ENCODE measurements at places on chromosomes 4 and X. TPM values are rescaled to one million over a fixed set of nuclear protein-coding genes. Genes with fewer than 3 reads are reported as not detected.

GRCh38 chr4:7103607-7104365 lies 35.9 kb upstream of the GRPEL1 start:
- peak overlapping the region; percentile 37 for H3K4me3 ChIP-seq
- H3K36me3 ChIP-seq, result no peaks in the 10 kb centered on the region
- peak; percentile 89 for DNase-seq

DNA sequence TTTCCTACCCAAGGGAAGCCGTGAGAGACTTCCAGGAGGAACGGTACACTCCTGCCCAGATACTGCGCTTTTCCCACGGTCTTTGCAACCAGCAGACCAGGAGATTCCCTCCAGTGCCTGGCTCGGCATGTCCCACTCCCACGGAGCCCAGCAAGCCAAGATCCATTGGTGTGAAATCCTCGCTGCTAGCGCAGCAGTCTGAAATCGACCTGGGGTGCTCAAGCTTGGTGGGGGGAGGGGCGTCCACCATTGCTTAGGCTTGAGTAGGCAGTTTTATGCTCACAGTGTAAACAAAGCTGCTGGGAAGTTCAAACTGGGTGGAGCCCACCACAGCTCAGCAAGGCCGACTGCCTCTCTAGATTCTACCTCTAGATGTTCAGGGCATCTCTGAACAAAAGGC lies 284.8 kb upstream of the FGF13 start:
- no peaks in the 10 kb centered on the region for H3K27me3 ChIP-seq
- H3K27ac ChIP-seq, result no peak overlapping the region
- H3K36me3 ChIP-seq, result no peaks in the 10 kb centered on the region
- H3K4me1 ChIP-seq, result no peaks in the 10 kb centered on the region
- no peak for DNase-seq

- H3K4me3 ChIP-seq, result no peak overlapping the region
- H3K36me3 ChIP-seq, result no peaks in the 10 kb centered on the region
- no peak for DNase-seq
- no peaks in the 10 kb centered on the region for H3K27me3 ChIP-seq
These were observed 258.3 kb upstream of the GABRA2 start for GRCh38 chr4:46648088-46648744.

The MAOA gene
- total RNA-seq, result 8.9 TPM

DNA sequence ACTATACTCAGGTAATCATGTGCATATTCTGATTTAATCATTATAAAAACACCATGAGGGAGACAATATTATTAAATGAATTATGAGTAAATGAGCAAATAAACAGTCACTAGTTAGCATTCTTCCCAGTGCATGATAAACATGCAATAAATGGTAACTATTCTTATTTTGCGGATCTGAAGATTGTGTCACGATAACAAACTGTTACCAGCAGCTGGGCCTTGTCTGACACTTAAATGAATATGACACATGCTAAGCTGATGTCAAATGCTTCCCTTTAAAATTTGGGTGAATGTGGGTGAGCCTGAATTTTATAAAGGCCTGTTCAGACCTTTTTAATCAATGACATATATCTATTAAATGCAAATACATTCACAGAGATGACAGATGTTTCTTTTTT lies 68.2 kb upstream of the KIT start:
- H3K4me3 ChIP-seq, result no peak overlapping the region
- H3K27ac ChIP-seq, result no peak overlapping the region
- H3K27me3 ChIP-seq, result no peaks in the 10 kb centered on the region
- no peaks in the 10 kb centered on the region for H3K36me3 ChIP-seq
- DNase-seq, result no peak
- H3K4me1 ChIP-seq, result no peaks in the 10 kb centered on the region

GRCh38 chr4:24769571-24769970 lies 25.8 kb upstream of the SOD3 start:
- H3K4me1 ChIP-seq, result no peaks in the 10 kb centered on the region
- no peaks in the 10 kb centered on the region for H3K36me3 ChIP-seq
- H3K4me3 ChIP-seq, result no peak overlapping the region
- no peaks in the 10 kb centered on the region for H3K27me3 ChIP-seq
- no peak overlapping the region for H3K27ac ChIP-seq

DNA sequence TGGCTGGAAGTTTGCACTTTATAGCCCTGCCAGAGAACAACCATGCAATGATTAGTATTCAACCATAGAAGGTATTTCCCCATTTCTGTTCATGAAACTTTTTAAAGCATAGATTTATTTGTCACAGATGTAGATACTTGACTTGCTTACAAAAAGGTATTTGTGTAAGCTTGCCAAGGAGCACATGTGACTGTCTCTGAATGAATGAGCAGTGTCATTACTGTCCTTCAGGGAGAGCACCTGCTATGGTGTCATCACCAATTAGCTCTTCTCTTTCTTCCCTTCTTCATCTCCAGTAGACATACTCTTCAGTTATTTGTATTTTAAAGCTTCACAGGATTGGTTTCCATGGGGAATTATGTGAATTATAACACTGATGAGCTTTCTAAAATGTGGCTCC lies 1064.7 kb upstream of the GRIA3 start:
- no peak overlapping the region for H3K4me3 ChIP-seq
- H3K36me3 ChIP-seq, result no peaks in the 10 kb centered on the region
- no peak for DNase-seq
- H3K4me1 ChIP-seq, result no peaks in the 10 kb centered on the region

GRCh38 chr4:94551643-94552564 lies 100.2 kb downstream of the PDLIM5 start:
- H3K27ac ChIP-seq, result no peak overlapping the region
- H3K4me3 ChIP-seq, result no peak overlapping the region
- no peaks in the 10 kb centered on the region for H3K36me3 ChIP-seq
- DNase-seq, result no peak
- no peaks in the 10 kb centered on the region for H3K27me3 ChIP-seq

GRCh38 chrX:13250826-13251580 lies 68.8 kb downstream of the ATXN3L start:
- H3K27ac ChIP-seq, result no peak overlapping the region
- no peak for DNase-seq
- H3K27me3 ChIP-seq, result no peaks in the 10 kb centered on the region
- H3K4me3 ChIP-seq, result no peak overlapping the region

DNA sequence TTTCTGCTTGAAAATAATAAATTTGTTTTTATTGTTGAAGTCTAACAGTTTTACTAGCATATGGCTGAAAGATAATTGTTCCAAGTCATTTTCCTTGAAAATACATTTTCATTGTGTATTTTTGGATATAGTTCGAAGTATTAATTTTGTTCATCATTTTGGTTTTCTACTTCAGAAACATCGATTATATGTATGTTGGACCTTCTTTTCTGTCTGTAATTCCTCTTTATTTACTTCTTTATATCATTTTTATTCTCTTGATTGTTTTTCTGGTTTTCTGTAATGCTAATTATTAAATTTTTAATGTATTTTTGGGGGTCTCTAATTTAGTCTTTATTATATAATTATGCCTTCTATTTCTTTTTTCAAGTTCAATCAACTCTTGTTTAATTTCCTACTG lies 407.1 kb upstream of the FRG1 start:
- H3K27ac ChIP-seq, result no peak overlapping the region
- no peaks in the 10 kb centered on the region for H3K36me3 ChIP-seq
- H3K4me3 ChIP-seq, result no peak overlapping the region
- DNase-seq, result no peak
- H3K27me3 ChIP-seq, result no peaks in the 10 kb centered on the region

DNA sequence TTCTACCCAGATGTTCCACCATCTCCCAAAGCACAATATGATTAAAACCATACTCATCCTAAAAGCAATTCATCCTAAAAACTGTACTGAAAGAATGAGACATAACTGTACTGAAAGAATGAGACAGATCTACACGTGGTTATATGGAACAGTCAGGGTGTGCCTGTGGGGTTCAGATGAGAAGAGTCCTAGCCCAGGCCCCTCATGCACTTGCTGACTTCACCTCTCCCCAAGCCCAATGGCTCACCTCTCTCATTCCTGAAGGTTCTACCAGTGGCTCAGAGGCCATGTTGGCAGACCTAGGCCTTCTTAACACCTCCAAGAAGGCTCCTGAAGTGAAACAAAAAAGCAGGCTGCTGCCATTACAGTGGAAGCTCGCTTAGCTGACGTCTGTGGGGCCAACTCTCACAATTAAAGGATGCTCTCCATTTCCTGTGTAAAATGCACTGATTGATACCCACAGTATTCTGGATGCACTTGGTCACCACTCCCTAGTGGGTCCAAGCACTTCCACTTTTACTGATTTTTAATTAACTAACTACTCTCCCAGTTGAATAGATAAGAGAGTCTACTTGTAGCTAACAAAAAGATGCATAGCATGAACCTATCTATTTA lies 3.8 kb downstream of the PLAC1 start:
- H3K4me3 ChIP-seq, result no peak overlapping the region
- no peak overlapping the region for H3K27ac ChIP-seq
- H3K4me1 ChIP-seq, result no peaks in the 10 kb centered on the region
- no peak for DNase-seq
- H3K27me3 ChIP-seq, result no peaks in the 10 kb centered on the region
- no peaks in the 10 kb centered on the region for H3K36me3 ChIP-seq

GRCh38 chr4:20592013-20592412 lies 108.2 kb upstream of the PACRGL start:
- H3K4me3 ChIP-seq, result no peak overlapping the region
- no peak overlapping the region for H3K27ac ChIP-seq
- H3K36me3 ChIP-seq, result no peaks in the 10 kb centered on the region

DNA sequence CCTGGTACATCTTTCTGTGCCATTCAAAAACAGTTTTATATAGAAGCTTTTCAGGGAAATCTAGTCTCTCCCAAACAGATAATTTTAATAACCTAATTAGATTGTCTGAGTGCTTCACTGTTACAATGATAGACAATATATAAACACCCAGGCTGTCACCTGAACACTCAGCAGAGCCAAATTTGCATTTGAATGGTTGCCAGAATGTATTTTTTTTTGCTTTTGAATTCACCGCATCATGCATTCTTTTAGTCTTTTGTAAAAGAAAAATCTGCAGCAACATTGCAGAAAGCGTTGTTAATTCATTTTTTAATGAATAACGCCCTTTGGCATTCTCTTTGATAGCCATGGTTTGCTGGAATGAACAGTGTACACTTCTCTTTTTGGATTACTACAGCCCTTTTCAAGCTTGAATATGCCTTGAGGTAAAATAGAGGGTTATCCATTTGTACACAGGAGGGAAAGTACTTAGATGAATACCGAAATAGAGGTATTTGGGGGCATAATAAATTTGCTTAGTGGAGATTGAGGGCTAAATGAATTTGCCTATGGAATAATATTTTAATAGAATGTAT lies 175.0 kb upstream of the EPHA5 start:
- H3K4me1 ChIP-seq, result no peaks in the 10 kb centered on the region
- no peaks in the 10 kb centered on the region for H3K36me3 ChIP-seq
- no peak overlapping the region for H3K27ac ChIP-seq
- DNase-seq, result no peak
- no peak overlapping the region for H3K4me3 ChIP-seq
- no peaks in the 10 kb centered on the region for H3K27me3 ChIP-seq

DNA sequence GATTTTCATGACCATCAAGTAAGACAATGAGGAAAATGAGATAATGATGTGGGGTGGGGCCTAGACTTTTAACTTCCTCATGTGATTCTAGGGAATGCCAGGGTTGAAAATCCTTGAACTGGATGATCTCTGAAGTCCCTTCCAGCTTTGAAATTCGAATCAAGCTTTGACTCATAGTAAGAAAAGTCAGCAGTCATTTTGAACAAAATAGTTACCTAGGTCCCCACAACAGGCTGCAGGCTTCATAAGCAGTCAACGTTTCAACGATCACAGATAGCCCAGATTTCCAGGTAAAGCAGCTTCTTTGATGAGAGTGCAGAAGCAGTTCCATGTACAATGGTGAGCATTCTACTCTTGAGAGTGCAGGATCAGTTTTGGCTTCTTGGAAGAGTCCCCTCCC lies 93.7 kb downstream of the GRIA3 start:
- no peaks in the 10 kb centered on the region for H3K27me3 ChIP-seq
- H3K27ac ChIP-seq, result no peak overlapping the region
- no peaks in the 10 kb centered on the region for H3K4me1 ChIP-seq
- no peak for DNase-seq

- no peak for DNase-seq
- no peaks in the 10 kb centered on the region for H3K4me1 ChIP-seq
- no peaks in the 10 kb centered on the region for H3K36me3 ChIP-seq
These were observed 136.5 kb upstream of the HS3ST1 start for GRCh38 chr4:11565213-11565612.

The HTT gene
- 94.0 TPM for total RNA-seq

- H3K4me1 ChIP-seq, result no peaks in the 10 kb centered on the region
- no peak for DNase-seq
- no peaks in the 10 kb centered on the region for H3K36me3 ChIP-seq
- no peak overlapping the region for H3K4me3 ChIP-seq
- no peaks in the 10 kb centered on the region for H3K27me3 ChIP-seq
These were observed 80.2 kb upstream of the FHL1 start for GRCh38 chrX:136067097-136067496.

DNA sequence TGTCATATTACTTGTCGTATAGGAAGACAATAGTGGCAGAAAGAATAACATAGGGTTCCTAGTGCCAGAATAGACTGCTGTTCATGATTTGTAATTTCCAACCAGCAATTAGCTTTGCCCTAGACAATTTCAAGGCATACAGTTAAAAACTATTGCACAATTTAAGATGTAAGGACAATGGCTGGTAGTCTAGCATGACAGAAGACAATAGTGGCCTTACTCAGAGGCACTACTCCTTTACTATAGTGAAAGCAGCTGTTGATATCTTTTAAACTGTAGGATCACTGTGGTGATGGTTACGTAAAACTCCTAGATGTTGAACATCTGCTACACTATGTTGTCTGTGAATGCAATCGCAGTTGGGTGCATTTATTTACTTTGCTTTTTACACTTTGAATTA lies 234.5 kb downstream of the RBMX2 start:
- no peak overlapping the region for H3K27ac ChIP-seq
- H3K4me1 ChIP-seq, result no peaks in the 10 kb centered on the region
- H3K4me3 ChIP-seq, result no peak overlapping the region
- no peaks in the 10 kb centered on the region for H3K36me3 ChIP-seq
- no peak for DNase-seq

- H3K27ac ChIP-seq, result no peak overlapping the region
- H3K36me3 ChIP-seq, result no peaks in the 10 kb centered on the region
- no peak overlapping the region for H3K4me3 ChIP-seq
- DNase-seq, result no peak
- no peaks in the 10 kb centered on the region for H3K27me3 ChIP-seq
These were observed 329.2 kb downstream of the INPP4B start for GRCh38 chr4:142516686-142517526.

The FRG2 gene
- total RNA-seq, result not detected

DNA sequence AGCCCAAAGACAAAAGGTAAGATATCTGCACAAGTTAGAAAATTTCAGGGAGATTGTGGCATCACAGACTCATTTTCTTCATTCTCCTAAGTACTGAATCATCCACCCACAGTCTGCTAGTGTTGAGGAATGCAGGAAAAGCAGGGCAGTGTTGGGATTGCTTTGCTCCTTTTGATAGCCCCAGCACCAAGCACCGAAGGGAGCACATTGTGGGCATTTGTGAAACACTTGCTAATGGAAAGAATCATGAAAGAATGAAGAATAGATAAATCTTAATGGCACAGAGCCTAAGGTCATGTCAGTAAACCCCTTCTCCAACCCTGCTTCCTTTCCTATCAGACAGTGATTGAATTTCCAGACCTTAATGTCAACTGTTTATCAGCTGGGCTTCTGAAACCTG lies 103.1 kb upstream of the GPRIN3 start:
- no peak overlapping the region for H3K4me3 ChIP-seq
- H3K4me1 ChIP-seq, result no peaks in the 10 kb centered on the region
- no peak for DNase-seq

Data from spleen (tissue), 13 donors.